Kasumi-1 (cell line): ENCODE measurements at places on chromosomes 3 and 15.

GRCh38 chr15:52112203-52112750 lies 298 bp downstream of the BCL2L10 start:
- DNase-seq: no peak

- DNase-seq: no peak
These were observed 725.9 kb upstream of the NR2F2 start for GRCh38 chr15:95604634-95605036.

- DNase-seq: no peak
These were observed 268.0 kb downstream of the NAALADL2 start for GRCh38 chr3:175127075-175127662.

DNA sequence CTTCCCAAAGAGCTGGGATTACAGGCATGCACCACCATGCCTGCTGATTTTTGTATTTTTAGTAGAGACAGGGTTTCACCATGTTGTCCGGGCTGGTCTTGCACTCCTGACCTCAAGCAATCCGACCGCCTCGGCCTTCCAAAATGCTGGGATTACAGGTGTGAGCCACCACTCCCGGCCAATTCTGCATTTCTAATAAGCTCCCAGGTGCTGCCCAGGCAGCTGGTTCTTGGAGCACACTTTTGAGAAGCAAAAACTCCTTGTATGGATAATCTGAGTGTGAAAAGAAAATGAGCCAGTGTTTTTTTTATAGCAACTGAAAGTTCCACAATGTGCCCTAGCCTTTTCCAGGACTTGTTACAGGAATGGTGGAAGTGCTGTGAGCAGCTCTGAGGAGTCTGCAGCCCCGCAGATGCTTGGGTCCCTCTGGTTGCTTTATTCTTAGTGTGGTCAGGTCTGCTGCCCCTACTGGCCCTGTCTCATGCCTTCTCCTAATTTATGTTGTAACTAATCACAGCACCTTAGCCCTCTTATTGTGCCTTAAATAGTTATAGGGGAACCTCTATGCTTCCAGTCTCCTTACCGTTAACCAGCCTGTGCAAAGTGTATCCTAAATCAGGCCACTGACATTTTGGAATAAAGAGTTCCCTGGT lies 13.5 kb upstream of the KCNAB1 start:
- DNase-seq: peak; percentile 9

DNA sequence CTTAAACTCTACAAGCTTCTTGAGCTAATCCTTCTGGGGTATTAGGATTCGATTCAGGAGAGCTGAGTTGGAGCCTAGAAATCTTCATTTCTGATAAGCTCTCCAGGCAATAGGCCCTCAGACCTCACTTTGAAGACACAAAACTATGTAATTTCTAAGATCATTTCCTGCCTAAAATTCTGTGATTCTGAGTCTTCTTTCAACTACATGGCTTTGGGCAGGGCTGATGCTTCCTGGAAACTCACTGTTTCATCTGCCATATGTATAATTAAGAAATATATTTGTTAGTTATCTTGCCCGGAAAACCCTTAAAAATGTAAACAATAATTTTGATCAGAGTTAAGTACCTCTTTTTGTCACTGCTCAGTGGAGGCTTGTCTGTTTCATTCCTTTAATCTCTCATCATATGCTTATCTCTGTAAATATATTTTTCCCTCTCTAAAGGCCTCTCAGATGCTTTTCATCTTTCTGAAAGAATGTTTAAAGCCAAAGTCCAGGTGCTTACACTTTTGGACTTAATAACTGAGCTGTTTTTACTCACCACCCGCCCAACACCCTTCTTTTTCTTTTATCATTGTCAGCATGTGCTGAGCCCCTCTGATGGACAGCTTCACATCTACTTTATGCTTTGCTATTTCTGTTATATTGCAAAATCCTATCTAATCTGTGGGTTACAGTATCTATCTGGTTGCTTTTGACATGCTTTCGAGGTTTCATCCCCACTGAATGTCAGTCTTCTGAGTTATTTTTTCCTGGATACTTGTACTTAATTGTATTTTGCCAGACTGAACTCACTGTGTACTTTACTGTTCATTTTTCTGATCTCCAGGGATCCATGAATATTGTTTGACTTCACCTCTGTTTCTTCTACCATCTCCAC lies 38.2 kb downstream of the FILIP1L start:
- no peak for DNase-seq

- no peak for DNase-seq
These were observed 21.0 kb downstream of the C2CD4A start for GRCh38 chr15:62087671-62088352.

DNA sequence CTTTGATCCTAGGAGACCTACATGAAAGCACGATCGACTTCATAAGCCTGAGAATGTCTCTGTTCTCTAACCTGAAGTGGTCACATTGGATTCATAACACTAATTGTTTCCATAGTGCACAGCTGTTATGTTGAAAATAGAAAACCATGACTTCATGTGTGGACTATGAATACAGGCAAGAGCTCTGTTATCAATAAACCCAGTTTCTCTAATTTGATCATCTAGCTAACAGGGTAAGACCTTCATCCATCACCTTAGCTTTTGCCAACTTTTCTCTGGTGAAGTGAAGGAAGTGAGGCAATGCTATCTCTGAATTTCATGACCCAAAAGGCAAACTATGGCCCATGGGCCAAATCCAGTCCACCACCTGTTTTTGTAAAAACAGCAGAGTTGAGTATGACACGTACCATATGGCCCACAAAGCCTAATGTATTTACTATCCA lies 27.2 kb downstream of the ABI3BP start:
- no peak for DNase-seq

DNA sequence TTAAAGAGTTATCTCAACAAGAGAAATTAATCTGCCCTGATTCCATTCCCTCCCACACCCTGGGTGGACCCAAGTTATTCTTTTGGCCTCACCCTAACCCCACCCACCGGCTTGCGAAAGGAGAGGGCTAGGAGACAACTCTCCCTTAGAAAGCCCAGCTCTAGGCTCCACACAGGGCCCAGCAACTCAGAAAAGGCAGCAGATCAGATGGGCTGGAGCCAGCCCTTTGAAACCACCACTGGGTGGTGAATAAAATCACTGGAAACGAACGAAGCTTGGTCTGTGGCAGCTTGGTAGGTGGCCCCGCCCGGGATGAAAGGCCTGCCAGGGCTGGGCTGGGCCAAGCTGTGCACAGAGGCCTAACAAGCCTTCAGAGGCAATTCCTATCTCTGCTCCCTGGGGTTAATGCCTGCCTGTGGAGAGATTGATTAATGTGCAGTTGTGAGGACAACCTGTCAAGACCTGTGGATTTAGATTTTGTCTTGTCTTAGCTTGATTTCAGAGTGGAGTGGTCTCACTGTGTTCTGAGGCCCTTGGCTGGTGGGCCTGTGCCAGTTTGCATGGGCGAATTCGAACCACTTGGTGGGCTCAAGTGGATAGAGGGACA lies 38.8 kb downstream of the BHLHE40 start:
- DNase-seq: no peak

DNA sequence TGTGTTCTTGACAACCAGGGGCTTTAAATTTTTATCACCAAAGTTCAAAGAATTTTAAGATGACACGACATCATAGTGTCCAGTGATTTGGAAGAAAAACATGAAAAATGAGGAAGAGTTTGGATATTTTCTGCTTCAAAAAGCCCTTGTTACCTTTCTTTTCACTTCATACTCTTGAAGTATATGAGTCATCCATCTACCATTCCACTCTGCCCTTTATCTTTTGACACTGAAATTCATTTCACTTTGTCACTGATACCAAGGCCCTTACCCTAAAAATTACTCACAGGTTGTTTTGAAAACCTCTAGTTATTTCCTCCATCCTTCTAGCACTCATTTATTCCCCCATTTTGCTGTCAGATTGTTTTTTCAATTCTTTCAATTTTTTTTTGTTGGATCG lies 42.7 kb downstream of the OR5H15 start:
- DNase-seq: no peak

DNA sequence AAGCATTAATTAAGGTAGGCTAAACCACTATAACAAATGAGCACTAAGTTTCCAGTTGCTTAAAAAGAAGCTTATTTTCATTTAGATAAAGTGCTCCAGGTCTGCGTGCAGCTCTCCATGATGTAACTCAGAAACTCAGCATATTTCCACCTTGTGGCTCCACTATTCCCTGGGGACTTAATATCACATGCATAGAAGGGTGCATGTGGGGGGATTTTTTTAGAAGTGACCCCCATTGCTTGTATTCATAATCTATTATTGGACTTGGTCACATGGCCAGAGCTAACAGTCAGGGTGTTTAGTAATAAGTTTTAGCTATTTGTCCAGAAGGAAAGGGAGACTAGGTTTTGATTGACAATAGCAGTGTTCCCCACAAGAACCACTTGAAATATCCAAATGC lies 86.8 kb downstream of the TMCO5A start:
- no peak for DNase-seq

- peak; percentile 31 for DNase-seq
These were observed 218.5 kb downstream of the BBX start for GRCh38 chr3:107740992-107741896.
